ENCODE measurements at places on chromosomes 1 and 21. TPM values are rescaled to one million over a fixed set of nuclear protein-coding genes. Genes with fewer than 3 reads are reported as not detected.

GRCh38 chr1:146032631-146033219, 11.2 kb upstream of the HJV start:
- DNase-seq: no peak

- no peak for DNase-seq
Observed at GRCh38 chr21:46048926-46049889, 48.7 kb upstream of the COL6A2 start.

Gene OVAAL
- total RNA-seq: not detected

Gene KIF14
- 12.3 TPM for total RNA-seq
